ENCODE measurements at places on chromosomes 7 and 10.

- DNase-seq, result no peak
These were observed 134.0 kb upstream of the SEMA3D start for GRCh38 chr7:85320699-85321476.

DNA sequence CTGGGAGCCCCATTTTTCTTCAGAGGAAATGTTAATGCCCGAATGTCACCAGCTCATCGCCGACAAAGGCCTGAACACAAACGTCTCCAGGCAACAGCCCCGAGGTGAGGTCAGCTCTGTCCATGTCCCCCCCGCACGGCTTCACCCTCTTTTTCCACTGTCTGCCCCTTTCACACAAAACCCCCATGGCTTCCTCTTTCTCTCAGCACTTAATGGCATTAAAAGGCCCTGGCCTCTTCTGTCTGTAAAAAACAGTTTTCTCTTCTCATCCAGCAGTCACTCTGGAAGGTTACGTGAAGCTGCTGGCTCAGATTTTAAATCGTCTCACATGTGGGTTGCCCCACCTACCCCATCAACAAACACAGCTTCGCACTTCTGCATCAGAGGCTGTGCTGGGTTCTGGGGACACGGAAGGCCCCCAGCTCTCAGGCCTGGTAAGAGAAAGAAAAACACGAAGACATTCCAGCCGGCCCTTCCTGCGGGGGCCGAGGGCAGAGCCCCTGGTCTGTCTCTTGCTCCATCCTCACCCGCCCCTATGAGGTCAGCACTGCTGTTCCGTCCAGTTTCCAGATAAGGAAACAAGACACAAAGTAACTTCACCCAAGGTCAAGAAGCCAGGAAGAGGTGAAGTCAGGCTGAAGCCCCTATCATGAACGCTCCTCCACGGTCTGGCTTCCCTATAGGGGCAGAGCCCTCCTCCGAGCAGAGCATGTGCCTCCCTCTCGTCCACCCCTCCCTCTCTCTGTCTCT, 91.1 kb upstream of the PDGFA start:
- DNase-seq, result no peak

- no peak for DNase-seq
These were observed 21.2 kb downstream of the CALML5 start for GRCh38 chr10:5477948-5478693.

DNA sequence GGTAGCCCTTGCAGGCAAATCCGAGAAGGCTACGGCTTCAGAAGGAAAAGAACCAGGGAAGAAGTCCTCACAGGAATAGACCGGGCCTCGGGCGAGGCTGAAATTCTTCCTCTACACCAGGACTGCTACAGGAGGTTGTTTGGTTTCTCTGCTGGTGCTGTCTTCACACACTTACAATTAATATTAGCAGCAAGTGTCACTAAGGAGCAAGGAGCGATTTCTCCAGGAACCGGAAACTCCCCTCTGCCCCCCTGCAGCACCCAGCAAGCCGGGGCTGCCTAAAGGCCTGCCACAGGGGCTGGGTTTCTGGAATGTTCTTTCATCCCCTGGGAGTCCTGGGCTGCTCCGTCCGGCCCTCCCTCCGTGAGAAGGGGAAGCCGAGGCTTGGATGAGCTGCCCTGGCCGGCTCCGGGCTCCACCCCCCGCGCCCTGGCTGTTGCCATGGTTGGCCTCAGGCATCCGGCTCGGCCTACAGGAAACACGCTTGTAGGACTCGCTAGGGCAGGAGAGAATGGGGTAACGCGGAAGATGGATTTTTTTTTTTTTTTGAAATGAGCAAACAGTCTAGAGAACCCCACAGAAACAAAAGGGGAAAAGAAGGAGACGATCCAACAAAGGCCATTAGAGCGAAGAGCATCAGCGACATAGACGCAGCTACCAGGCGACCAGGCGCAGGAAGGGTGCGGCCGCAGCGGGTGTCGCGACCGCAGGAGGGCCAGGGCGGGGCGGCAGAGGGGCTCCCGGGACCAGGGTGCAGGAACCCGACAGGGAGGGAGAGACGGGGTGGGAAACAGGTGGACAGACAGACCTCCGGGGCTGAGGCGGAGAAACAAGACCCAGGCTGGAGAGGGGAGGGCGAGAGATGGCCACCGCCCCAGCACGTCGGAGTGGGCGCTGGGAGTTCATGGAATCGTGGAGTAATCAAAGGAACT, 33.0 kb downstream of the EN2 start:
- no peak for DNase-seq

- DNase-seq, result no peak
These were observed 47.0 kb upstream of the LAMB1 start for GRCh38 chr7:108049962-108050361.

GRCh38 chr7:88386665-88387156, 80.0 kb upstream of the STEAP4 start:
- DNase-seq, result no peak

- no peak for DNase-seq
These were observed 11.3 kb upstream of the TRDMT1 start for GRCh38 chr10:17212802-17213221.

- DNase-seq, result peak; percentile 49
These were observed 151.8 kb upstream of the YAE1 start for GRCh38 chr7:39414224-39415035.

DNA sequence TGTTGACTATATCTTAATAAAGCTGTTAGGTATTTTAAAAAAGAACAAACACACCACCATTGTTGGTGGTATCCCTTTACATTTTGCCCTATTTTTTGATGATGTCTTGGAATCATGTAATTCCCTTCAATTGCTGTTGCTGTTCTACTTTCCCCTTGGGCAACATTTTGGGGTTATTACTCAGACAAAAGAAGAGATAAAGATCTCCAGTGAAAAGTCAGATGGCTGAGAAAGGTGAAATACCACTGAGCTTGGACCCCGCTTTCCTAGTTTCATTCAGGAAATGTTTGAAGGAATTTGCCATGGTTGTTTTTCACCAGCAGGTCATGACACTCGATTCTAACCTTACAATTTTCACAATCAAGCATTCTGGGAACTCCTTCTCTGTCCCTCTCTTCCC, 84.6 kb downstream of the MACC1 start:
- DNase-seq, result no peak

- DNase-seq, result no peak
These were observed 125.9 kb upstream of the NOBOX start for GRCh38 chr7:144529269-144529926.

- no peak for DNase-seq
These were observed 105.7 kb downstream of the RAPGEF5 start for GRCh38 chr7:22251281-22251680.

All from A549 (cell line).